ENCODE measurements at places on chromosomes 5 and 9. TPM values are rescaled to one million over a fixed set of nuclear protein-coding genes. Genes with fewer than 3 reads are reported as not detected.

Gene SOX30
- total RNA-seq = 0.09 TPM

DNA sequence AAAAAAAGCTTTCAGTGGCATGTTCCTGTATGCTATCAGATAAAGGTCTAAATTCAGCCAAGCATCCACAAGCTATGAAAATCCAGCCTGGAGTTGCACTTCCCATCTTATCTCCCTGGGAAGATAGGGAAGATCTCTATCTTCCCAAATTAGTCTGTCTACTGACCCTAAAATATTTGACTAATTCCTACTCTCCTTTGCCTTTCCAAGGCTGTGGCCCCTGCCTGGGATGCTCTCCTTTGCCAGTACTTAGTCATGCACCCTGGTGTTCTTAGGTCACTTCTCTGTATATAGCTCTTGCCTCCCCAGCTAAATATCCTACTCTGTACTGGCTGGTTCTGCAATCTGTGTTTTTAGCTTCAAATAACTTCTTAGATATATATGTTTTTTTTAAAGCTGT is 44.0 kb upstream of the PLPP1 start:
- H3K4me3 ChIP-seq = no peak overlapping the region
- H3K36me3 ChIP-seq = no peaks in the 10 kb centered on the region
- H3K4me1 ChIP-seq = no peaks in the 10 kb centered on the region
- no peaks in the 10 kb centered on the region for H3K27me3 ChIP-seq

Gene N4BP3
- 5.3 TPM for total RNA-seq

Gene APC
- total RNA-seq = 23.1 TPM

GRCh38 chr5:71899865-71900342 is 180.8 kb downstream of the CARTPT start:
- no peak overlapping the region for H3K4me3 ChIP-seq
- no peak overlapping the region for H3K27ac ChIP-seq
- H3K36me3 ChIP-seq = no peaks in the 10 kb centered on the region
- no peaks in the 10 kb centered on the region for H3K4me1 ChIP-seq
- H3K27me3 ChIP-seq = no peaks in the 10 kb centered on the region

Gene SPATA31D4
- total RNA-seq = not detected

- no peak overlapping the region for H3K4me3 ChIP-seq
- DNase-seq = no peak
- H3K27me3 ChIP-seq = peaks cover 5% of the 10 kb centered on the region
- no peak overlapping the region for H3K27ac ChIP-seq
Observed at GRCh38 chr5:378976-379742, 57.6 kb downstream of the AHRR start.

DNA sequence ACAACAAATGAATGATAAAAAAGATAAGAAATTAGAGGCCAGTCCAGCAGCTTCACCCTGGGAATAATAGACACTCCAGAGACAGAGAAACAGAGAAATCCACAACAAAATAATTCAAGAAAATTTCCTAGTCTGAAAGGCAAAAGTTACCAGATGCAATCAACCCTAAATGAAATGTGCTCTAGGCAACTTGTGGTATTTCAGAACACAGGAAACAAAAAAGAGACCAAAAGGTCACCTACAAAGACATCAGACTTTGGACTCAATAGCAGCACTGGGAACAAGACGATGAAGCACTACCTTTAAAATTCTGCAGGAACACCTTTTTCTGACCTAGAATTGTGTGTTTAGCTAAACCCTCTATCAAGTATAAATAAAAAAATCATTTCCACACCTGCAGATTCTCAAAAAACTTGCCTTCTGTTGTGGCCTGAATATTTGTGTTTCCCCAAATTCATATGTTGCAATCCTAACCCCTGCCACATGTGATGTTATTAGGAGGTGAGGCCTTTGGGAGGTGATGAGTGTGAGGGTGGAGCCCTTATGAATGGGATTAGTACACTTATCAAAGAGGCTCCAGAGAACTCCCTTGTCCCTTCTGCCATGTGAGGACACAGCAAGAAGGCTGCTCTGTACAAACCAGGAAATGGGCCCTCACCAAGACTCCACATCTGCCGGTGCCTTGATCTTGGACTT is 5.9 kb upstream of the MAPK9 start:
- H3K27me3 ChIP-seq = no peaks in the 10 kb centered on the region
- no peaks in the 10 kb centered on the region for H3K36me3 ChIP-seq
- H3K4me1 ChIP-seq = peaks cover 11% of the 10 kb centered on the region
- H3K27ac ChIP-seq = no peak overlapping the region
- DNase-seq = no peak

Gene SPEF2
- 6.8 TPM for total RNA-seq

- peaks cover 12% of the 10 kb centered on the region for H3K36me3 ChIP-seq
- no peak for DNase-seq
- no peaks in the 10 kb centered on the region for H3K27me3 ChIP-seq
- H3K27ac ChIP-seq = no peak overlapping the region
Observed at GRCh38 chr9:77374266-77374665, 196.9 kb downstream of the VPS13A start.

DNA sequence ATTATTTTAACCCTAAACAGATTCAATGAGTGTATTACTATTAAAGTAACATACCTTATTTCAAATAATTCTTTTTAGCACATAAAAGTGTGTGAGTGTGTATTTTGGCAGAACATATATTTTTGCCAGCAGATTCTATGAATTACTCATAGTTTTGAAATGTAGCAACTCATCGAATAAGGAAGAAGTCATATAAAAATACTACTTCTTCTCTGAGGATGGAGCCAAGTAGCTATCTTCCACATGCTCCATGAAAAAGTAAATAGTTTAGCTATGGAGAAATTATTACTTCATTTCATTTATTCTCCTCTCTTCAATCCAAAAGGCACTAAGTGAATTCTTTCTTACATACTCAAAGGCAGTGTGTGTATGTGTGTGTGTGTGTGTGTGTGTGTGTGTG is 1090.4 kb upstream of the CDH6 start:
- no peaks in the 10 kb centered on the region for H3K36me3 ChIP-seq
- no peak overlapping the region for H3K27ac ChIP-seq
- H3K4me1 ChIP-seq = no peaks in the 10 kb centered on the region
- H3K27me3 ChIP-seq = no peaks in the 10 kb centered on the region

Gene IL3
- total RNA-seq = 69.7 TPM

GRCh38 chr5:171861381-171861780 is 75.8 kb downstream of the SMIM23 start:
- no peak for DNase-seq
- H3K27ac ChIP-seq = no peak overlapping the region
- H3K4me3 ChIP-seq = no peak overlapping the region
- H3K4me1 ChIP-seq = no peaks in the 10 kb centered on the region
- H3K36me3 ChIP-seq = peaks cover 6% of the 10 kb centered on the region

Gene ALDH7A1
- total RNA-seq = 4.4 TPM

DNA sequence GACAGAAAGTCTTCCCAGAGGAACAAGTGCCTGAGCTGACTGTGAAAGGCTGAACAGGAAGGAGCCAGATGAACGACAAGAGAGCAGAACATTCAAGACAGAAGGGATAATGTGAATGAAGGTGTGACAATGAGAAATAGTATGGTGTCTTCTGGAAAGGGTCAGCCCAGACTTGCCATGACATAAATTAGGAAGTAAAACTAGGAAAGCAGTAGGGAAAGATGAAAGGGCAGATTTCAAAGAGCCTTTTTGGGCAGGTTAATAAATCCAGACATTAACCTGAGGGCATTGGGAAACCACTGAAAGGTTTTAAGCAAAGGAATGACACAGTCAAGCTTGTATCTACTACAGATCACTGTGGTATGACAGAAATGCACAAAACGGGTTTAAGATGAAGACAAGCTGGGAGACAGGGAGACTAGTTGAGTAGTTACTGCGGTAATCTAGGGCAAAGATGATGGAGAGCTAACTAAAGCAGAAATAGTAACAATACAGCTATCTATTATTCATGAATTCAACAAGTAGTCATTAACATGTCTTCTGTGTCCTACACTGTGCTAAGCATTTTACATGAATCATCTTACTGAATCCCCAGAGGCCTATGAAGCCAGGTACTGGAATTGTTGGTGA is 580.9 kb upstream of the WWC1 start:
- H3K27ac ChIP-seq = no peak overlapping the region
- no peak for DNase-seq
- H3K4me1 ChIP-seq = no peaks in the 10 kb centered on the region
- H3K27me3 ChIP-seq = no peaks in the 10 kb centered on the region

Gene MARVELD2
- 0.40 TPM for total RNA-seq

Gene MAML1
- 30.4 TPM for total RNA-seq

GRCh38 chr5:61304590-61305381 is 27.3 kb upstream of the ZSWIM6 start:
- no peaks in the 10 kb centered on the region for H3K4me1 ChIP-seq
- no peak for DNase-seq
- no peak overlapping the region for H3K27ac ChIP-seq
- H3K36me3 ChIP-seq = no peaks in the 10 kb centered on the region
- no peaks in the 10 kb centered on the region for H3K27me3 ChIP-seq
- no peak overlapping the region for H3K4me3 ChIP-seq

GRCh38 chr9:26551451-26551850 is 341.2 kb downstream of the CAAP1 start:
- H3K27me3 ChIP-seq = no peaks in the 10 kb centered on the region
- H3K4me1 ChIP-seq = no peaks in the 10 kb centered on the region
- no peaks in the 10 kb centered on the region for H3K36me3 ChIP-seq
- no peak overlapping the region for H3K4me3 ChIP-seq
- H3K27ac ChIP-seq = no peak overlapping the region
- no peak for DNase-seq

DNA sequence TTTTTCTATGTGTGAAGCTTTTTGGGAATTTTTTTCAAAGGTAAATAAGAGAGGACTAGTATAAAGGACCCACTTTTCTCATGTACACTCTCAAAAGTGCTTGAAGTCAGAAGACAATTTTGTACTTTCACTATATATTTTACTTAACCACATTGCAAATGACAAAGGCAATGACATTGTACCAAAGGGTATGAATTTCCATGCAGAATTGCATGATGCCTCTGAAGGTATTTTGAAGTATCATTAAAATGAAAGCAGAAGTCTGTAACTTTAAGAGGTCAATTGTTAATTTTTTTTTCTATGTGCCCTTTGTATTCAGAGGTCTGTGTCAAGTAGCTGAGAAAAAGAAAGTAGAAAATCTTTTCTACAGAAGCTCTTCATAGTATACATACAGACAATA is 84.7 kb downstream of the ST8SIA4 start:
- H3K27ac ChIP-seq = no peak overlapping the region
- H3K4me1 ChIP-seq = no peaks in the 10 kb centered on the region
- no peaks in the 10 kb centered on the region for H3K36me3 ChIP-seq
- H3K27me3 ChIP-seq = no peaks in the 10 kb centered on the region
- H3K4me3 ChIP-seq = no peak overlapping the region

Gene KCNN2
- not detected for total RNA-seq

DNA sequence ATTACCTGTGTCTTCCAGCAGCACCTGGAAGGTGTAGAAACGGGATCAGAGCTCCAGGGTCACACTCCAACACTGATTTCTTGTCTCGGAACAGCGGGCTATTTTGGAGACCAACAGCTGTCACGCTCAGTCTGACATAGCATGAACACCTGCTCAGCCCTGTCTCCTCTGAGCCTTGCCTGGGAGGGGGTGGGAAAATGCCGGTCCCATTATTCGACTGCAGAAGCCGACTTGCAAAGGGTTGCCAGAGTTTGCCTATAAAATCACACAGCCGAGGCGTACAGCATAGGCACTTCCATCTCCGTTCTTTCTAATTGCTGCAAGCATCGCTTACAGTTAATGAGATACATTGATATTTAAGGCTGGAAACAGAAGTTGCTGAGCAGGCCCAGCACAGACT is 300.8 kb upstream of the MSX2 start:
- no peaks in the 10 kb centered on the region for H3K27me3 ChIP-seq
- no peak overlapping the region for H3K4me3 ChIP-seq
- peaks cover 4% of the 10 kb centered on the region for H3K4me1 ChIP-seq
- H3K36me3 ChIP-seq = no peaks in the 10 kb centered on the region
- H3K27ac ChIP-seq = no peak overlapping the region

Gene IFNB1
- not detected for total RNA-seq

DNA sequence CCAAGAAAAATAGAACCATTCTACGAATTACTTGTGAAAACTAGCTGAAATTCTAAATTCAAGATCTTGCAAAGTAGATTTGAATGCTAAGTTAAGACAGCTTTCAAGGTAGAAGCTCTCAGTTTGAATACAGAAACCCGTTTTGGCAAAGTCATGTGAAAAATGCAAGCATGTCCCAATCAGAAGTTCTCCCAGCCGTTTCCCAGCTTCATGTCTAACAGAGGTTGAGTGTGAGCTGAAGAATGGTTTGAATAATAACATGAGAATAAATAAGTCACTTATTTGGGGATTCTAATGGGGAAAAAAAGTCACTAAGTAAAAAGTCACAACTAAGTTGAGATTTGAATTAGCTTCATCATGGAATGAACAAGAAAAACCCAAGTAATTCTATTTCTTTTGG is 152.5 kb upstream of the MAP3K1 start:
- H3K36me3 ChIP-seq = no peaks in the 10 kb centered on the region
- DNase-seq = no peak
- H3K27ac ChIP-seq = no peak overlapping the region
- no peak overlapping the region for H3K4me3 ChIP-seq

- H3K4me3 ChIP-seq = no peak overlapping the region
- no peaks in the 10 kb centered on the region for H3K27me3 ChIP-seq
- H3K27ac ChIP-seq = no peak overlapping the region
- no peak for DNase-seq
- H3K36me3 ChIP-seq = no peaks in the 10 kb centered on the region
Observed at GRCh38 chr9:34734720-34735119, 24.8 kb upstream of the CCL21 start.

DNA sequence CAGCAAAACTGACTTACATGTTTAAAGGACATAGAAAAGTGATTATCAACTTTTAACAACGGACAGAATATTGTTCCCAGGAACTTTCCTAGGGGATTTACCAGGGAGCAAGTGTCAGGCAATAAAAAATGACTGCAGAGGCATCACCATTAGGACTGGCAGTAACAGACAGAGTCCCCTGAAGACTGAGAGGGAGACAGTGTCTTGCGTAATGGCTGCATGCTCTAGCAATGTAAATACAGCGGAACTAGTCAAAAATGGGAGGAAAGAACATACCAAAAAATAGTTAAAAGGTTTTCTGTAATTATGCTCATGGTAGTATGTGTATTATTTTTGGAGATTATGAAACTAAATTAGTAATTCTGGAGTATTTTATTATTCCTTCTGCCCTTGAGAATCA is 181.8 kb downstream of the CRB2 start:
- H3K27me3 ChIP-seq = no peaks in the 10 kb centered on the region
- H3K4me3 ChIP-seq = no peak overlapping the region
- no peaks in the 10 kb centered on the region for H3K4me1 ChIP-seq
- no peaks in the 10 kb centered on the region for H3K36me3 ChIP-seq
- no peak for DNase-seq

GRCh38 chr5:145764325-145764724 is 70.8 kb downstream of the PRELID2 start:
- no peak overlapping the region for H3K4me3 ChIP-seq
- DNase-seq = no peak
- H3K27ac ChIP-seq = no peak overlapping the region
- H3K4me1 ChIP-seq = no peaks in the 10 kb centered on the region
- no peaks in the 10 kb centered on the region for H3K27me3 ChIP-seq
- no peaks in the 10 kb centered on the region for H3K36me3 ChIP-seq

DNA sequence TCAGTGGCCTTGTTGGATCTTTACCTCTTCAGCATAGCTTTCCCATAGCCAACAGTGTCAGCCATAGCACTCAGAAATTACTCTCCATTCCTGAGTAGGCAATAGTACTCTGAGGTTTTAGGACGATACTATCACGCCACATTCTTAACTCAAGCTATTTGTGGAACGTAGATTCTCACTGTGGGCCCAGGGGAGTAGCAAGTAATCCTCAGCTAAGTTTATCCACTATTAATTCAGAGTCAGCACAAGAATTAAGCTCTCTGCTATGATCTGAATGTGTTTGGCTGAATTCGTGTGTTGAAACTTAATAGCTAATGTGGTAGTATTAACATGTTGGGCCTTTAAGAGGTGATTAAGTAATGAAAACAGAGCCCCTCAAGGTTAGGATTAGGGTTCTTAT is 858.8 kb upstream of the NUDT12 start:
- H3K4me3 ChIP-seq = no peak overlapping the region
- DNase-seq = no peak
- H3K27ac ChIP-seq = no peak overlapping the region
- no peaks in the 10 kb centered on the region for H3K4me1 ChIP-seq
- H3K36me3 ChIP-seq = no peaks in the 10 kb centered on the region
- H3K27me3 ChIP-seq = no peaks in the 10 kb centered on the region

Data from CD8-positive, alpha-beta memory T cell (primary cell).